Upper lobe of left lung (tissue), 6 donors: ENCODE measurements at places on chromosomes 1 and 21. TPM values are rescaled to one million over a fixed set of nuclear protein-coding genes. Genes with fewer than 3 reads are reported as not detected.

Gene MAP1LC3C
- 1.5 TPM for total RNA-seq

DNA sequence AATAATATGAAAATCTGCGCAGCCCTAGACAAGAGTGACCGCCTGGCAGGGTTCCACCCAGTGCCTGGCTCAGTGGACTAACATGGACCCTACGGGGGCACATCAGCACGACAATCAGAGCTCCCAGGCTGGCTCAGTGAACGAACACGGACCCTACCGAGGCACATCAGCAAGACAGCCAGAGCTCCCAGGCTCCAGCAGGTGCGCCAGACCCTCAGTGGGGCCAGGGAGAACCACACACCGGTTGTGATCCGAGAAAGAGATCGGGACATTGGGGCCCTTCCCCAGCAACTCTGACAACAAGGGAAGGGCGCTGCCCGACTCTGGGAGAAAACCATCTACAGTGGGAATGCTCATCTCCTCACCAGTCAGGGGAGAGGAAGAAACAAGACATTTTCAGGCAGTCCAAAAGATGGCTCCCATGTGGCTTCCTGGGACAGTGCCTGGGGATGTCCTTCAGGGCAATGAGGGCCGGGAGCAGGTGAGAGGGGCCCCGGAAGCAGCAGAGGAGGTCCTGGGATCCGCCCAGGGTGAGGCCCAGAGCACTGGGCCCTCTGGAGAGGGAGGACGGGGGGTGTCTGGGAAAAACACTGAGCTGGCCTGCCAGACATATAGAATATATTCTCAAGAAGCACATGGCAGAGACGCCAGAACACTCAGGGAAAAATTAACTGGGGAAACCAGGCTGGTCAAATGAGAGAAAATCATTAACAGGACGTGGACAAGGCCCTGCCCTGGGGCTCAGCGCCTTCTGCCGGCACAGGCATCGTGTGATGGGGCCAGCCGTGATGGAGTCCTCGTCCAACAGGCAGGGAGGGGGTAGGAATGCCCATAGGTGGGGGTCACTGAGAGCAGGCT is 4.8 kb downstream of the ARHGEF16 start:
- peaks cover 22% of the 10 kb centered on the region for H3K4me1 ChIP-seq
- no peak for DNase-seq
- peaks cover 6% of the 10 kb centered on the region for H3K27me3 ChIP-seq

Gene ACTL8
- total RNA-seq: not detected

Gene CA14
- total RNA-seq: not detected

GRCh38 chr1:63318201-63318979 is 4.0 kb upstream of the FOXD3 start:
- H3K36me3 ChIP-seq: no peaks in the 10 kb centered on the region
- H3K4me3 ChIP-seq: no peak overlapping the region
- no peak for DNase-seq
- peaks cover 30% of the 10 kb centered on the region for H3K4me1 ChIP-seq

DNA sequence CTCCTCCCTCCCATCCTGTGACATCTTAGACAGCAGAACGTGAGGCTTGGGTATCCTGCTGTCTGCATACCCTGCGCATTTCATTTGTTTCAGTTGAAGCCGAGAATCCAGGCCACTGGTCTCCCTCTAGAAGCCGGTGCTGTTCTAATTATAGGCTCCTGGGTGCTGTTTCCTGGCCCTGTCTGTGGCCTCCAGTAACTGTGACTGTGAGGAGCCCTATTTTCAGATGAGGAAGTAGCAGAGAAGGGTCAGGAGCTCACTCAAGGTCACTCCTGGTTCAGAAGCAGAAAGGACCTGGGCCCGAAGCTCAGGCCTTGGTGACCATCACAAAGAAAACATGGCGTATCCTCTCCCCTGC is 24.0 kb downstream of the COQ8A start:
- H3K27ac ChIP-seq: no peak overlapping the region

Gene PDZK1
- total RNA-seq: not detected

DNA sequence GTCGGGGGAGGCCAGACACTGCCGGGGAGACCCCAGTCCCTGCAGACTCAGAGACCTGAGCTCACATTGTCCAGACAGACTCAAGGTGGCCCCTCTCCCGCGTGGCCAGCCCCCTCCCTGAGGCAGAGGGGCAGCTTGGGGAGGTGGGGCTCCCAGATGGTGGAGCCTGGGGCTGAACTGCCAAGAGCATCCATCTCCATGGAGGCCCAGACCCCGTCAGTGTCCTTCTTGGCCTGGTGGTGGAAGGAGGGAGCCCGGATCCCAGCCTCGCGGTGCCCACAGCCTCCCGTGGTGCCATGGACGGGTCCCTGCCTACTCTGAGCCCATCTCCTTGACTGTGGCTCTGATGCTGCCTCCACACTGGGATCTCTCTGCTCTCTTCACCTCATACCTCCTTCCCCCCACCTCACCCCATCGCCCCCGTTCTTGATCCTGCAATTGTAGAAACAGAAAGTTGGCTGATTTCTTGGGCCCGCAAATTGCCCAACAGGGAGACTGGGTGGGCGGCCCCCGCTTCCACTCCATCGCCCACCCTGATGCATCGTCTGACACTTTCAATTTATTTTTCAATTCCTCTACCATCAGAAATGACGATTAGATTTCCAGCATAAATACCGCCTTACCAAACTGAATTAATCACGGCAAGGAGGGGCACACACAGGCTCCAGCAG is 348.9 kb downstream of the MATN1 start:
- H3K36me3 ChIP-seq: no peaks in the 10 kb centered on the region
- no peak for DNase-seq
- H3K4me3 ChIP-seq: no peak overlapping the region
- H3K27me3 ChIP-seq: no peaks in the 10 kb centered on the region
- H3K4me1 ChIP-seq: no peaks in the 10 kb centered on the region
